ENCODE measurements at places on chromosomes 3 and 15.

DNA sequence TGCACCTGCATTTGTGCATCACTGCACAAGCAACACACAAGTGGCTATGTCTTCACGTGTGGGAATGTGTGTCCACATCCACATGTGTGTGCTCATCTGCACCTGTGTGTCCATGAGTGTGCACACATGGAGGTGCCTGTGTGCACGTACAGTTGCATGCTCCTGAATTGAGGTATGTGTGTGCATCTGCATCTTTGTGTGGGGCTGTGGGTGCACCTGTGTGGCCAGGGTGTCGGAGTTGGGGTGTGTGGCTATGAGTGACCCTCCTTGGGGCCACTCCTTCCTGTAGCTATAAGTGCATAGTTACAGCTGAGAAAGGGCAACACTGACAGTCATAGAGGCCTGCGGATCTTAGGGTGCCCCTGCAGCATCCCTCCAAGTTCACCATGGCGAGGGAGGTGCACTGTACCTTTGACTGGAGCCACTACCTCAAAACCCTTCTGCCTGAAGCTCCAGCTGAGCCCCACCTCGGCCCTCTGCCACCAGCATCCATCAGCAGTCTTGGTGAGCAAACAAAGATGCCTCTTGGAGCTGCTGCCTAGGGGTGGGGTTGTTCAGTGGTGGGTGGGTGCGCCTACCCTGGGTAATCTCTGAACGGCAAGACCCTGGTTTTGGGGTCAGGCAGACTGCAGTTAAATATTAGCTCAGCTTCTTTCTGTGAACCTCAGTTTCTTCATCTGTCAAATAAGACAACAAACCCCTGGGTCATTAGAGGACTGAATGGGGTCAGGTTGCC, 5.2 kb upstream of the HHATL start:
- no peak for DNase-seq

DNA sequence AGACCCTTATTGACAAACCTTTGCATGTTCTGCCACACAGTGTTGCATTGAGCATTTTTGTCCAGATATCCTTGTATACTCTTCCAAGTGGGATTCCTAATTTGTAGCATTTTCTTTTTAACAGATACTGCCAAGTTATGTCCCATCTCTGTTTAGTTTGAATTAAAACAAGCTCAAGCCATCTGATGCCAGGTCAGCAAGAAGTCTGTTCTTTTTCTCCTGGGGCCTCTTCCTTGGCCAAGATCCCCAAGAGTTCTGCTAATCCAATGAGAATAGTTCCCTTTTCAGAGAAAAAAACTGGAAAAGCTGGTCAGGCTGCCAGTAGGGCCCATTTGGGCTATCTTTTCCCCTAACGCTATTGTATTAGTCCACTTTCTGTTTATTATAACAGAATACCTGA, 29.8 kb downstream of the GLDN start:
- no peak for DNase-seq

DNA sequence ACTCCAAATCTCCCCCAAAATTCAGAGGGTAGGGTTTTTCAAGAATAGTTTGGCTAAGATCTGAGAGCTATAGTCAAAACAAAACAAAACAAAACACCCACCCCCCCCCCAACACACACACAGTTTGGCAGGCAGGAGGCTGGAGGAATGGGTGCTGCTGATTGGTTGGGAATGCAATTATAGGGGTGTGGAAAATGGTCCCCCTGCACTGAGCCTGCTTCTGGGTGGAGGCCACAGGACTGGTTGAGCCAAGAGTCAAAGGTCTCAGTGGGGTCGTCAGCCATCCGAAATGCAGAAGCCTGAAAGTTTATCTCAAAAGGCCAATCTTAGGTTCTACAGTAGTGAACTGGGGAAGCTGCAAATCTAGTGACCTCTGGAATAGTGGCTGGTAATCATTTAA, 2.5 kb upstream of the HACD2 start:
- DNase-seq: no peak

GRCh38 chr3:77939726-77940125, 899.8 kb downstream of the ROBO2 start:
- no peak for DNase-seq

GRCh38 chr15:58077427-58077826, 11.9 kb upstream of the ALDH1A2 start:
- no peak for DNase-seq

DNA sequence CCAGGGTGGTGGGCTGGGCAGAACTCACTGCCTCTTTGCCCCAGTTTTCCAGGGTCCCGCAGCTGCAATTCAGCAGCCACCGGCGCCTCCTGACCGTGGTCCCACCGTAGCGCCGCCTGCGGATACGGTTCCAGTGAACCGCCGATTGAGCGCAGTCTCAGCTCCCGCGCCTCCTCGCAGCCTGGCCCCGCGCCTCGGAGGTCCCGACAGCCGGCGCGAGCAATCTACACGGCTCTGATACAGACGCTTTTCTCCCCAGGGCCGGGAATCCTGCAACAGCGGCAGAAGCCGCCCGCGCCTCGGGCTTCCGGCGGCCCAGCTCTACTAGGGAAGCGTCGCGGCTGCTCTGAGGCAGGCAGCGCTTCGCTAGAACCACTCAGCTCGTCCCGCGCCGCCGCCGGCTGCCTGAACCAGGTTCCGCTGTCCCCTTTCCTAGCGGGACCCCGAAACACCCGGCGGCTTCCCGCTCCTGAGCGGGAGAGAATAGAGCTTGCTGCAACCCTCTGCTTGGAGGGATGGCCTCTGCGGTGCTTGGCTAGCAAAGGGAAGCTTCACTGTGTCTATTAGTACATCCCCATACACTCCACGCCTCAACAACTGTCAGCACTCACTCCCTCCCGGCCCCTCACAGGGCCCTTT, 3.1 kb downstream of the FOXL2NB start:
- no peak for DNase-seq
